ENCODE measurements at places on chromosomes 1 and 21.

- DNase-seq = no peak
Measured at GRCh38 chr21:27498025-27498424, 531.1 kb upstream of the ADAMTS5 start.

DNA sequence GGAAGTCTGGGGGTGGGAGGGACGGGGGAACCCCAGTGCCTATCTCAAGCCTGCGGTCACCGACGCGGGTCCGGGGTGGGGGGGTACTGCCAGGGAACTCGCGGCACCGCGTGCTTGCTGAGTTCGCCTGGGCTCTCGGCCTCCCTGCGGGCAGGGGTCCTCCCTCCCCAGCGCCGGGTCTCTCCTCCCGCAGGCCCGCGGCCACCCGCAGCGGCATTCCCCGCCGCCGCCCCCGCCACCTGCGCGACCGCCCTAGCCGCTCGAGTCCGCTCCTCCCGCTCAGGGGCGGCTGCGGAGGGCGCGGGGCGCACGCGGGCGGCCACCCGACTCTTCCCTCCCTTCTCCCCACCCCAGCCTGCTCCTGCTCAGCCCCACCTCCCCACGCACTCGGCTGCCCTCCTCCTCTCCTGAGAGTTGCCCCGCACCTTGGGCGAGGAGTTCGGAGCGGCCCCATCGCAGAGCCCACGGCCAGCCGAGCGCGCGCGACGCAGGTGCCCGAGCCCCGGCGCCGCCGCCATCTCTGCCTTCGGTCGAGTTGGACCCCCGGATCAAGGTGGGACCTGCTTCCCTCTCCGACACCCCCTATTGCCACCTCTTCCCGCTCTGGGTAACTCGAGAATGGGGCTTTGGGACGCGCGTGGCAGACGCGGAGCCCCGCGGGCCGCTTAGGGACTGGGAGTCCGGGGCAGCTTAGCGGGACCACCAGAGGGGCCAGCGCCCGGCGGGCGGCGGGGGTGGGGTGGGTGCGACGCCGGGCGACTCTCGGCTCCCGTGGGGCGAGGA lies 105.0 kb downstream of the LEPR start:
- DNase-seq = no peak

DNA sequence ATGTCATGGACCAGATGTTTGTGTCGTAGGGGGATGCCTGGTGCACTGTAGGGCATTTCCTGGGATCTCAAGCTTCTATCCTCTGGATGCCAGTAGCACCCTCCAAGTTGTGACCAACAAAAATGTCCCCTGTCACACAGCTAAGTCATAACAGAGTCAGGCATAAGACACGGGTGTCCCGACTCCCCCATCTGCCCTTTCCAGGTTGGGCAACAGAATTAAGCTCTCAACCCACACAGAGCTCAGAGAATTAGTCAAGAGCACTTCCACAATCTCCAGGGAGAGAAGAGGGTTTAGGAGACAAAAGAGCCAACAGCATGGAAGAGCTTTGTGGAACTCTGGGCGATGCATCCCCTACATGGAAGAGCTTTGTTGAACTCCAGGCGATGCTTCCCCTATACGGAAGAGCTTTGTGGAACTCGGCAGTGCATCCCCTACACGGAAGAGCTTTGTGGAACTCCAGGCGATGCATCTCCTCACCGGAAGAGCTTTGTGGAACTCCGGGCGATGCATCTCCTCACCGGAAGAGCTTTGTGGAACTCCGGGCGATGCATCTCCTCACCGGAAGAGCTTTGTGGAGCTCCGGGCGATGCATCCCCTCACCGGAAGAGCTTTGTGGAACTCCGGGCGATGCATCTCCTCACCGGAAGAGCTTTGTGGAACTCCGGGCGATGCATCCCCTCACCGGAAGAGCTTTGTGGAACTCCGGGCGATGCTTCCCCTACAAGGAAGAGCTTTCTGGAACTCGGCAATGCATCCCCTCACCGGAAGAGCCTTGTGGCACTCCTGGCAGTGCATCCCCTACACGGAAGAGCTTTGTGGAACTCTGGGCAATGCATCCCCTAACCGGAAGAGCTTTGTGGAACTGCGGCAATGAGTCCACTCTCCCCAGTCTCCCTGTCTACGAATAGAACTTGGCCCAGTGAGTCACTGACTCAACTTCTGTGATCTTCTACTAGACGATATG lies 422.7 kb downstream of the KIF26B start:
- DNase-seq = no peak

DNA sequence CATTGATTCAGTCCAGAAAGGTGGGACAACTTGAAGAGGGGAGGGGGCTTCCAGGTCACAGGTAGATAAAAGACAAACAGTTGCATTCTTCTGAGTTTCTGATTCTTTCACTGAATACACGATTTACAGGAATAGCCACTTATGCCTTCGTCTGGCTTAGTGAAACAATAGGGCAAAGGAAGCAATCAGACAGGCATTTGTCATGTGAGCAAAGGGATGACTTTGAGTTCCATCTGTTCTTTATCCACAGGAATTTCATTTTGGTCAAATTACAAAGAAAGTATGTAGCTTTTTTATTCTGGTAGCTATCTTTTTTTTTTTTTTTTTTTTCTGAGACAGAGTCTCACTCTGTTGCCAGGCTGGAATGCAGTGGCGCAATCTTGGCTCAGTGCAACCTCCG lies 202.5 kb downstream of the TTLL7 start:
- no peak for DNase-seq
